ENCODE measurements at places on chromosomes 13 and 19. TPM values are rescaled to one million over a fixed set of nuclear protein-coding genes. Genes with fewer than 3 reads are reported as not detected.

The CPAMD8 gene
- 9.6 TPM for total RNA-seq

The SIGLEC14 gene
- total RNA-seq: not detected

- no peak for DNase-seq
Observed at GRCh38 chr13:108212886-108213285, 2.5 kb downstream of the LIG4 start.

The PGLYRP1 gene
- not detected for total RNA-seq

- no peak for DNase-seq
Observed at GRCh38 chr13:106348075-106348840, 187.2 kb downstream of the EFNB2 start.

DNA sequence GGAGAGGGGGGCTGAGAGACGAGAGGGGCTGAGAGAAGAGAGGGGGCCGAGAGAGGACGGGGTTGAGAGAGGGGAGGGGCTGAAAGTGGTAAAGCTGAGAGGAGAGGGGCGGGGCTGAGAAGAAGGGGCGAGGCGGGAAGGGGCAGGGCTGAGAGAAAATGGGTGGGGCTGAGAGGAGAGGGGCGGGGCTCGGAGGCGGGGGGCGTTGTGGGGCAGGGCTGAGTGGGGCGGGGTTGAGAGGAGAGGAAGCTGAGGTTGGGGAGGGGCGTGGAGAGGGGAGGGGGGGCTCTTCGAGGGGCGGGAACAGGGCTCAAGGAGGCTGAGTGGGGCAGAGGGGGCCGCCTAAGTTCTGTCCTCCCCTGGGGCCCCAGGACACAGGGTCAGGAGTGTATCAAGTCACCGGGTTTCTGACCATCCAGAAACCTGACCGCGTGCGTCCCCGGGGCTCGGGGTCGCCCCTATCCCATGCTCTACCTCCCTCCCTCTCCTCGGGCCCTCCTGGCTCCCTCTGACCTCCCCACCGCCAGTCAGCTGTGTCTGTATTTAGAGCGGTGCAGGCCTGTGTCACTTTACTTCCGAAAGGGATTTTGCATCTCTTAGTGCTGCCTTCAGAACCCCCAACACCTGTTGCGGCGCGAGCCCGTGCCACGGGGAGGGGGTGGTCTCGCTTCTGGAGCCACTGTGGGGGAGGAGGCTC, 38.6 kb upstream of the SEMA6B start:
- DNase-seq: no peak

DNA sequence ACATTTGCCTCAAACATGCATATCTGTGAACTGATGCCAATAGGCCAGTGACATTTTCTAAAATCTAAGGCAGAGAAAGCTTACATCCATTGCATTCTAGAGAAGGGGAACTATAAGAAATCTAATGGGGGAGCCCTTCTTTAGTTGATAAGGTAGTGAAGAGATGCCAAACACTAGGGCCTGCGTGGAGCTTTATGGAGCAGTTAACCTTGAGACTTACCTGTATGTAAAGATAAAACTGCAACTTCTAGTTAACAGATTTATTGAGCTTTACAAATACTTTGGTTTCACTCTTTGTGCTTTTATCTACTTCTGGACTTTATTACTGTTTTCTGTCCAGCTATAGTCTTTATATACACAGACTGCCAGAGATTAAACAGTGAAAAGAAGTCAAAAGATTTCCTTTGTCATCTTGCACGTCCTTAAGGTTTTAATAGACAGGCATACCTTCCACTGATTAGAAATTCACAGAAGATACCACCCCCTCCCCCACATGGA, 457.6 kb downstream of the KLF12 start:
- DNase-seq: no peak

DNA sequence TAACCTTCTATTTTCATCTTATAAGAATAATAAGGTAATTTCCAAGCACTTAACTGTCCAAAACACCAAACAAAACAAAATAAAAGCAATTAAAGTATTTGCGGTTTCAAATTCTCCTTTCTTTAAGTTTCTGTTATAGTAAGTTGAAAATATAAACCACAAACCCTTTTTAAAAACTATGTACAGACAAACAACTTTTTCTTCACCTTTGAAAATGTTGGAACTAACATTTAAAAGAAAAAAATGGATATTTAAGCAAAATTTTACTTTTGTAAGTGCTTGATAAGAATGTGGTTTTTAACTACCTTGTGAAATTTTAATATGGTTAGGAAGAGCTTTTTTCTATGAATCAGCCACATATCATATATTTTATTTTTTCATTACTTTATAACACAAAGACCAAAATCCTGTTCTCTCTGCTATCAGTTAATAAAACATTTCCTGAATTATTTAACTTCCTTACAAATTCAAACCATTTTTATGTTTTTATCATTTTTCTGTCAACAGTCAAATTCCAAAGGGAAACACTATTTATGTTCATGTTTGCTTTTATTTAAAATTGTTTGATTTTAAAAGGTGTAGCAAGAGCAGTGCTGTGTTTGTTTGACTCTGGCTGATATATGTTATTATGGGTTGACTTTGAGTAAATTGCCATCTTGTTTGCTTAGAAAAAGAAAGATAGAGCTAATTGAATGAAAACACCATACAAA, 554.1 kb upstream of the KLHL1 start:
- DNase-seq: no peak

- no peak for DNase-seq
Observed at GRCh38 chr13:44259045-44260027, 114.3 kb upstream of the SERP2 start.

The SIGLEC9 gene
- total RNA-seq: 2.5 TPM

The WDR88 gene
- not detected for total RNA-seq

The ZNF221 gene
- 5.8 TPM for total RNA-seq

DNA sequence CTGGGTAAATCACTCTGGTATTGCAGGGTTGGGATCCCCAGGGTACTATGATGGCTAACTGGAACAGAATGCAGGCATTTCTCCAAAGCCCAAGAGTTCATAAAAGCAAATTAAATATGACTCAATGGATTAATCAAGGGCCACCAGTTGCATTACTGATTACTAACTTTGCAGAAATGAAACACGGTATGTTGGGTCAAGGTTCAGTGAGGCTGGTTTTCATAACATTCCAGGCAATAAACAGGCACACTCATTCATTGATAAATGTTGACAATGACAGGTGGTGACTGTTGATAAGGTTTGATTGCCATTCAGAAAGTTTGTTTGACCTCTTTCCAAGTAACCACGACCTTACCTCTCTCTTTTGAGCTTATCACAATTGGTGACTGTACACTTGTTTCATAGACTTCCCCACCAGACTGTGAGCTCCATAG, 506 bp upstream of the AP1M1 start:
- no peak for DNase-seq

DNA sequence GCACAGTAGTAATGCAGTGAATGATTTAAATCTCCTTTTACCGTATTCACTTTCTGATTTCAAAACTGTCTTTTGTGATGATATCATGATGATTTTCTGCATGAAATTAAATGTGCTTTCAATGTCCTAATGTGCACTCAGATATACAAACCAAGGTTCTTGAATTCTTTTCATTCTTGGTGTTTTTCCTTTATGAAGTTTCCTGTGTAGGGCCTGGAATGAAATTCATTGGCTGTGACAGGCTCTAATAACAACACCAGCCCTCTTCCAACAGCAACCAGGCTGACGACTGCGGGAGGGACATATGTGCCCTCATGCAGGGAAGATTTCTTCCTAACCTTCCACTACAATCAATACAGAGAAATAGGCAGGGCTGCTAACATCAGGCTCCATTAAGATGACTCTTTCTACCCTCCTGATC, 1052.0 kb downstream of the DIAPH3 start:
- no peak for DNase-seq

DNA sequence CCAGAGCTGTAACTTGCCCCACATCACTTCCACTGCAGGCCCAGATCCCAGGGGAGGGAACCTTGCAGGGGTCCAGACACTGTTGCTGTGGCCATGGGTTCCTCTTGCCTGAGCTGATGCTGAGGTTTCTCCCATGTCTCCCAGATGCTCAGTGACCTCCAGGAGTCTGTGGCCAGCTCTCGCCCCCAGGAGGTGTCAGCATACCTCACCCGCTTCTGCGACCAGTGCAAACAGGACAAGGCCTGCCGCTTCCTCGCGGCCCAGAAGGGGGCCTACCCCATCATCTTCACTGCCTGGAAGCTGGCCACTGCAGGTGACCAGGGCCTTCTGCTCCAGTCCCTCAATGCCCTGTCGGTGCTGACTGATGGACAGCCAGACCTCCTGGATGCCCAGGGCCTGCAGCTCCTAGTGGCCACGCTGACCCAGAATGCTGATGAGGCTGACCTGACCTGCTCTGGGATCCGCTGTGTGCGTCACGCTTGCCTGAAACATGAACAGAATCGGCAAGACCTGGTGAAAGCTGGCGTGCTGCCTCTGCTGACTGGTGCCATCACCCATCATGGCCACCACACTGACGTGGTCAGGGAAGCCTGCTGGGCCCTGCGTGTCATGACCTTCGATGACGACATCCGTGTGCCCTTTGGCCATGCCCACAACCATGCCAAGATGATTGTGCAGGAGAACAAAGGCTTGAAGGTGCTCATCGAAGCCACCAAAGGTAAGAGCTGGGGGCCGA, 12.1 kb upstream of the SLC25A42 start:
- DNase-seq: no peak

- DNase-seq: no peak
Observed at GRCh38 chr19:46608178-46608577, 7.0 kb downstream of the CALM3 start.

The CBARP gene
- total RNA-seq: not detected

All from esophagus muscularis mucosa (tissue), 4 donors.